ENCODE measurements at places on chromosomes 12 and 14.

- DNase-seq: no peak
These were observed 48.3 kb downstream of the CEP290 start for GRCh38 chr12:88093573-88093972.

DNA sequence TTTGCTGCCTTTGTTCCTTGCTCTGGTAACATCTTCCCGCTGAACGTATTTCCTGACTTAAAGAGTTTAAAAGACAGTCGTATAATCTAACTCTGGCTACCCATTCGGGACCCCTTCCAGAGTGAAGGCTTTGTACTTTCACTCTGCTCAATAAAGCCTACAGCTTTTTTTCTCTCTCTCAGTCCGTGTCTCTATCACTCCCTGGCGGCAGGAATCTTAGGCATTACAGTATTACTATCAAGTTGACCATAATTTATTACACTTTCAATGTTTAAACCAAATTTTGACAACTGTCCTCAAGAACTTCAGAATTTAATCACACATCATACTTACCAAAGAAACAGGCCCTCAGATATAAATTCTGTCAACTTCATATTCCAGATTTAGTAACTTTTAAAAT lies 967.9 kb downstream of the FSCB start:
- no peak for DNase-seq

DNA sequence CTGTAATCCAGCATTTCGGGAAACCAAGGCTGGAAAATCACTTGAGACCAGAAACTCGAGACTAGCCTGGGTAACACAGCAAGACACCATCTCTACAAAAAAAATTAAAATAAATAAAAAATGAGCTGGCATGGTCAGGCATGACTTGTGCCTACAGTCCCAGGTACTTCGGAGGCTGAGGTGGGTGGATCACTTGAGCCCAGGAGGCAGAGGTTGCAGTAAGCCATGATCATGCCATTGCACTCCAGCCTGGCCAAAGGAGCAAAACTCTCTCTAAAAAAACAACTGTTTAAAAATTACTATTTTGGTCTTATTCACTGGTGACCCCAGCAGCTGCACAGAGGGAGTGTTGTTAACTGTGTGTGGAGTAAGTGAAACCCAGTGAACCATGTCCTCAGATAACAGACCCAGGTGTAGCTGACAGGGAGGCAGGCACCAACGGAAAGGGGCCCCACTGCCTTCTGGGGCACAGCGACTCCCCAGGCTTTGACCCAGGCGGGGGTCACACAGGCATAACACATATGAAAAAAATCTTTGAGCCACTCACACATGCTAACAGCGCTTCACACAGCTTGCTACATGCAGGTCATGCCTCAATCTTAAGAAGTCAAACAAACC lies 12.1 kb downstream of the DDX54 start:
- DNase-seq: no peak

GRCh38 chr14:99289394-99290189 lies 17.6 kb upstream of the BCL11B start:
- no peak for DNase-seq

DNA sequence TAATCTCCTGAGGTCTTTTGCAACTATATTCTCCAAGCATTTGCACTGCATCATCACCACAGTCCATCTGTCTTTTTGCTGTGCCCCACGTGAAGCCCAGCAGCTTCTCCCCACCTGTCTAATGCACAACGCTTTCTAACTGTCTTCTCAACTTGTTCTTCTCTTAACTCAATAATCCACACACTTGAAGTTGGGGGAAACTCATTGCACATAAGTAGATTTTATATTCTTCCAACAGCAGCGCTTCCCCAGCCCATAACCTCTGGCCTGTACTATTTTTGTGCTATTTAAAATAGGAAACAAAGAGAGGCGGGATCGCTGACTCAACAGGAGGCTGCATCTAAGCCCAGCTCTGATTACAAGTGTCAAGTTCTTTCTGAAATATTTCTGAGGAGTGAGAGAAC lies 226.7 kb downstream of the GXYLT1 start:
- DNase-seq: peak; percentile 89

- DNase-seq: no peak
These were observed 166.8 kb downstream of the MYRFL start for GRCh38 chr12:69991690-69992288.

DNA sequence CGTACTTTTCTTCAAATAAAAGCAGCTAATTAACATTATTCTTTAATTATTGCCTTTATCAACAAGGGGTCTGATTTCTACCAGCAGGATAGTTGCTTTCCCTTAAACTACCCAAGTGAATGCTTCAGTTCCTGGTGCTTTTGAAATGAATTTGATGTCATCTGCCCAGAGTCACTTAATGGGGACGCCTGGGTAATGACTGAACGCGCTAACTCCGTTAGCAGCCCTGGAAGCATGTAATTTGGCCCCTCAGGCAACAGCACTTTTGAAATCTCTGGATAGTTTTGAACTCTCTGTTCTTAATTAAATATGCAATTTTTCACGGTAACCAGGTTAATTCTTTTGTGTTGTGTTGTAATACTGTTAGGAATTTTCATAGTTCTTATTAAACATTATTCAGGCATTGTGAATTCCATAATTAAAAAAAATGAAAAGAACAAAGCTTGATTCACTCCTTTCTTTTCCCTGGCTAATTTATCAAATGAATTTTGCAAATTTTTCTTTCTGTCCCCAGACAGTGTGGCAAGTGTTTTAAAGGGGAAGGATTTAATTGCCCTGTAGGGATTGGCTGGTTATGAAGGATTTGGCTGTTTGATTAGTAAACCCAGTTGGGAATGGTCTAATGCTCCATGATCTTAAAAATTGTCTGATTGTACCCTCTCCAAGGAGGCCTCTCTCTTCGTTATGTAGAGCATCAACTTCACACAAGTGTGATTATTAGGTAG lies 137.5 kb upstream of the MYL2 start:
- no peak for DNase-seq

- DNase-seq: no peak
These were observed 203.4 kb upstream of the FOXN3 start for GRCh38 chr14:89620436-89620835.

- no peak for DNase-seq
These were observed 191.5 kb downstream of the TMEM132C start for GRCh38 chr12:128458301-128458974.

GRCh38 chr12:110577864-110578693 lies 5.0 kb downstream of the PPTC7 start:
- no peak for DNase-seq

DNA sequence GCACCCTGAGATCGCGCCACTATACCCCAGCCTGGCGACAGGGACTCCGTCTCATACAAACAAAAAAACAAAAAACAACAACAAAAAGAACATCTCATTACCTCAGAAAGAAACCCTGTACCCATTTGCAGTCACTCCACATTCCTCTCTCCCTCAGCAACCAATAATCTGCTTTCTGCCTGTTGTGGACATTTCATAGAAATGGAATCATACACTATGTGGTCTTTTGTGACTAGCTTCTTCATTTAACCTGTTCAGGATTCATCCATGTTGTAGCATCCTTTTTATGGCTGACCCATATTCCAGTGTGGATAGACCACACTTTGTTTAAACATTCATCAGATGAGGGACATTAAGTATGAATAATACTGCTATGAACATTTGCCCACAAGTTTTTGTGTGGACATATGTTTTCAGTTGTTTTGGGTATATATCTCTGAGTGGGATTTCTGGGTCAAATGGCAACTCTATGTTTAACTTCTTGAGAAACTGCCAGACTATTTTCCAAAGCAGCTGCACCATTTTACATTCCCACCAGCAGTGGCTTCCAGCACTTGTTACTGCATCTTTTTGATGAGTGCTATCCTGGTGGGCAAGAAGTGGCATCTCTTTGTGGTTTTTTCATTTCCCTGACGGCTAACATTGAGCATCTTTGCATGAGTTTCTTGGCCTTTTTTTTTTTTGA lies 5.9 kb upstream of the RCOR1 start:
- no peak for DNase-seq

- peak; percentile 72 for DNase-seq
These were observed 53.8 kb upstream of the NTF3 start for GRCh38 chr12:5377997-5378592.

- DNase-seq: no peak
These were observed 218.0 kb downstream of the DUSP6 start for GRCh38 chr12:89134213-89134770.

DNA sequence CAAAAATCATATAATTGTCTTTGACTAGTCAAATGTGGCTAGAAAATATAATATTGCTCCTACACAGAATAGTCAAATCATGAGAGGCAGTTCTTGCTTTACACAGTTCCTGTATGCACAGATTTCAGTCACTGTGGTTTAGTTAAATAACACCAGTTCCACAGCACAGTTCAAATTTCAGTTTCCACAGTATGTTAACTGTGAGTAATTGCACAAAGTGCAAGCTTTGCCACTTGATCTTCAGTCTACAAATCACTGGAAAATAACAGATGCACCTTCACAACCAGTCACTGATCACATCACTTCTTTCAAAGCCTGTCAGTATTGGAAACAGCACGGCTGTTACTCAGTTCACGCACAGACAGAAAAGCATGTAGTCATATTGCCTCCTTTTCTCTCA lies 38.7 kb downstream of the KCNH5 start:
- no peak for DNase-seq

DNA sequence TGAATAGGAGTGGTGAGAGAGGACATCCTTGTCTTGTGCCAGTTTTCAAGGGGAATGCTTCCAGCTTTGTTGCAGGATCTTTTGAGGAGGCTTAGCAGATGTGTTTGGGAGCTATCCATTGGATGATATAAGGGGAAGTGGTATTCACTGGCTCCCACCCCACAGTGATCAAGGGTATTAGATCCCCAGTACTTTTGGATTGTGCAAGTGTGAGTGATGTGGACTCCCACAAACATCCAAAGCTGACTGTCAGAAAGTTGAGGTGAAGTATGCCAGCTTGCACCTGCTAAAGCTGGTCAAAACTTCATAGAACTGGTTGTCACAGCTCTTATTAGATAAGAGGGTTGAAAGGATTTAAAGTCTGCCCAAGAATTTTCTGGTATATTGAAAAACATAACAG lies 110.1 kb upstream of the BTG1 start:
- no peak for DNase-seq

DNA sequence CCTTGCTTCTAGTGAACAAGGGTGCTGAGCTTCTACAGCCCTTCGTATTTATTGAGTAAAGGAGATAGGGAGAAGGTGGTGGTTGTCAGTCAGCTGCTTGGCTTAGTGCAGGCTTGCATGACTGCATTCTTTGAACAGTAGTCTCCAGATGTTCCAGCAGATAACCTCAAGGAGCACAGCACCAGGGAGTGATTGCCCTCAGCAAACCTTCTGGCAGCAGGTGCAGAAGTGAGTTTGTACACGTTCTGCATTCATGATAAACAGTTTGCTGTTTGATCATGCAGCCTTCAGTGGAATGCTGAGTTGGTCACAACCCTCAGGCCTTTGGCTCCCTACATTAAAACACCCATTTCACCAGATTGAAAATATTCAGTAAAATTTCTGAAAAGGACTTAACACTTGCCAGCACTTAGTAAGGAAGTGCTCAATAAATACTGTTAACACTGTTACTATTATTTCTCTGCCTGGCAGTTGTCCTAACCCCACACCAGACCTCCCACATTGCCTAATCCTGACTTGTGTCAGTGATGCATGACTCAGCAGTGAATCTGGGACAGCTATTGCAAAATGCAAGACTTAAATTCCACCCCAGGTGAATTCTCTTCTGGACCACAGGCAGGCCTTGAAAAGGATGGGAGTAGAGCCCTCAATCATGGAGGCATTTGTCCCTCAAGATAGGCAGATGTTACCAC lies 18.9 kb upstream of the CARMIL3 start:
- no peak for DNase-seq

- DNase-seq: no peak
These were observed 991.9 kb downstream of the TMEM121 start for GRCh38 chr14:106518054-106518943.

DNA sequence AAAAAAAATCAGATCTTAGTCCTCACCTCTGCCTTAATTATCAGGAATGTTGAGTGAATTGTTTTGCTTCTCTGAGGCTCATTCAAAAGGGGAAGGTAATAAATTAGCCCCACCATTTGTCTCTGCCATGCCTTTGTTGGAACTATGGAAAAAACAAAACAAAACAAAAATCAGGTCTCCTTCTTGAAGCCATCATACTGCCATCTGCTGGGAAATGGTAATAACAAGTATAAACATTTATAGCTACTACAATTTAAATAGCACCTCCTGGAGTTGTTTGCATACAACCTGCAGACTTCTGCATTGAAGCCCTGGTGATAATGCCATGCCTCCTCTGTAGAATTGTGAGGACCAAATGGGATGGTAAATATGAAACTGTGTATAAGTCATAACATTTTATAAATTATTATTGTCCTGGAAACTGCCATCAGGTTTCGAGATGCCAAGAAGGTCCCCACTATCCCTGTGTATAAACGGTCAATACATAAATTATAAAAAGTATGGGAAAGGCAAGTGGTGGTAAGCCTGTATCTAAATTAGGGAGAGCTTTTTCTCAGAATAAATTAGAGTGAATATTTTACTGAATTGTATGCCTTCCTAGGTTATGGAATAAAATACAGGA lies 87.2 kb upstream of the FGD4 start:
- peak; percentile 59 for DNase-seq

GRCh38 chr12:108939594-108939993 lies 59.7 kb downstream of the DAO start:
- no peak for DNase-seq

GRCh38 chr12:19012965-19013364 lies 116.6 kb upstream of the PLEKHA5 start:
- DNase-seq: no peak

DNA sequence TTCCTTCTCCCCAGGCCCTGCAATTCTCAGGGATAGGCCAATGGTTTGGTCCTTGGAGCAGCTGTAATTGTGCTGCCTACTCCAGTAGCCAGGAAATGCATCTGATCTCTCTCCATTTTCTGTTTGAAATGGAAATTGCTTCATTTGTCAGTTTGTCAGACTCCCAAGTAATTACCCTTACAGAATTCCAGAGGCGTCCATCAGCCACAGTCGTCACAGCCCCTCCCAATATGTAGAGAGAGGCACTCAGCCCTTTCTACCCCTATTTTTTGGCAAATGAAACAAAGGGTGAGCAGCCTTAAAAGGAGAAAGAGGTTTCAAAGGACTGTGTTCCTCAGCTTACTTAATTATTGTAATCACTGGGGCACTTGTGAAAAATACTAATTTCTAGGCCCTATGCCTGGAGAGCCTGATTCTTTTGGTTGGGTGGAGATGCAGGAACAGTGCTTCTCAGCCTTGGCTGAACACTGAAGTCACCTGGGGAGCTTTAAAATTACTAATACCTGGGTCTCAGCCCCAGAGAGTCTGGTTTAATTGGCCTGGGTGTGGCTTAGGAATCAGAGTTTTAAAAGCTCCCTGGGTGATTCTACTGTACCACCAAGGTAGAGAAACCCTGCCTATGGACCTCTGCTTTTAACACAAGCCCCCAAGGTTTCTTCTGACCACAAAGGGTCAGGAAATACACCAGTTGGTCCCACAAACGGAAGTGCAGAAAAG lies 190.0 kb downstream of the EMP1 start:
- no peak for DNase-seq

- DNase-seq: no peak
These were observed 221.0 kb downstream of the CACNA1C start for GRCh38 chr12:2273751-2274150.

DNA sequence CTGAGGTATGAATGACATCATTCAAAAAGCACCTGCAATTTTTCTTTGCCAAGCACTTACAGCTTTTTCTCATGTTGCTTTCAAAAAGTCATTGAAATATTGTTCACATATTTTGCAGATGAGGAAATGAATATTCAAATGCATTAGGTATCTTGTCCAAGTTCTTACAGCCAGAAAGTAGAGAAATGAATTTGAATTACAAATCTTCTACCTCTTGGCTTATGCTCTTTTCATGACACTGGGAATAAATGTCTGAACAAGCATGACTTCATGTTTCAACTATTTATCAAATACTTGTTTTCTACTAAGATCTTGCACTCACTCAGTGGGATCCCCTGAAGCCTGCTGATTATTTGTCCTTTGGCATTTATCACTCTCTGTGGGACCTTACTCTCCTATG lies 267.2 kb upstream of the BTG1 start:
- DNase-seq: no peak

Data from NCI-H187 treated with DMSO at 0.1 percent for 48 hours (cell line).